Peyer's patch (tissue), 4 donors: ENCODE measurements at places on chromosomes 1 and 21. TPM values are rescaled to one million over a fixed set of nuclear protein-coding genes. Genes with fewer than 3 reads are reported as not detected.
A peak's percentile ranks its signal among the peaks of the same experiment; 100 is the strongest.

Gene CD58
- total RNA-seq: 46.4 TPM

- no peak for DNase-seq
Observed at GRCh38 chr21:33844104-33844889, 71.3 kb downstream of the ATP5PO start.

Gene OR2AK2
- not detected for total RNA-seq

DNA sequence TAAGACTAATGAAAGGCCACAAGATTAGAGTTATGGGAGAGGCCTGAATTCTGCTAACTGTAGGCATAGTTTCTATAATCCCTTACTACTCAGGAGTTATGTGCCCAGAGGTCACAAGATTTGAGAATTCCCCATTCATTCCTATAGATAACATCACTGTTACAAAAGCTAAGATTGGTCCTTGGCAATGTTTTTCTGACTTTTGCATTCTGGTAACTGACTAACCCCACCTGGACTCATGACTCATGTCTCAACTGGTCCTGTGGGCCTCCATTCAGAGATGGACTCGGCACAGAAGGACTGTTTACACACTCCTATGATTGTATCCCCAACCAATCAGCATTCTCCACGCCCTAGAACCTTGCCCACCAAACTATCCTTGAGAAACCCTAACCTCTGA lies 249.0 kb upstream of the ZP4 start:
- DNase-seq: no peak

DNA sequence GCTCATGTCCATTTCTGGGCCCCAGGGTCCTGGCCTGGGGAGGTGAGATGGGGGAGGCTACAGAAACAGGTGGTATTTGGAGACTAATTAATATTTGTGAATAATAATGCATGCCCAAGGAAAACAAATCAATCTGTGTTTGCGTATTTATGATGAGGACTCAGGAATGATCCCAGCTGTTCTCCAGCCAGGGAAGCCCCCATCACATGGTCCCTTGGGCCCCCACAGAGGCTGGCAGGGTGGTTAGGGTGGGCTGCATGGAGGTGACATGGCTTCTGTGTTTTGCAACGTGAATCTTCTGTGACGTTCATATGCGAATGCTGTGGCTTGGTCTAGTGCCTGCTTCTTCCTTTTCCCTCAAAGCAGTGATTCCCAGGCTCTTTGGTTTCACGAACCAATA lies 10.5 kb downstream of the PTPRF start:
- no peak for DNase-seq

Gene FHAD1
- 1.7 TPM for total RNA-seq

DNA sequence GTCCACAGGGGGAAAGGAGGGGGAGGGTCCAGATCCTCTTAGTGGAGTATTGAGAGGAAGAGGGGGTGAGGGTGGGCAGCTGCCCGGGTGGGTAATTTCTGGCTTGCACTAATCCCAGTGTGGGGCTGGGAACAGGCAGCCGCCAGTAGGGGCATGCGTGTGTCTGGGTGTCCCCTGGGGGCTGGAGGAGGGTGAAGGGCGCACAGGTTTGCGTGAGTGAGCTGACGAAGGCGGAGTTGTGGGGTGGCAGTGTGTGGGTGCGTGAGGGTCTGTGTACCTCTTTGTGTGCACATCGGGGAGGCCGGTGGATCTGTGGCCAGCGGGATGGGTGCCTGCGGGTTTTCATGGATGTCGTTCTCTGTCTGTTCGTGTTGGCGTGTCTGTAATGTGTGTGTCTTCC lies 97.3 kb downstream of the PAX7 start:
- DNase-seq: no peak

Gene A3GALT2
- not detected for total RNA-seq

Gene AGMAT
- total RNA-seq: 15.7 TPM

- no peak for DNase-seq
Observed at GRCh38 chr1:226279498-226279897, 29.5 kb downstream of the LIN9 start.

- no peak for DNase-seq
Observed at GRCh38 chr1:247375747-247376146, 40.2 kb upstream of the NLRP3 start.

Gene GPATCH4
- total RNA-seq: 13.1 TPM

DNA sequence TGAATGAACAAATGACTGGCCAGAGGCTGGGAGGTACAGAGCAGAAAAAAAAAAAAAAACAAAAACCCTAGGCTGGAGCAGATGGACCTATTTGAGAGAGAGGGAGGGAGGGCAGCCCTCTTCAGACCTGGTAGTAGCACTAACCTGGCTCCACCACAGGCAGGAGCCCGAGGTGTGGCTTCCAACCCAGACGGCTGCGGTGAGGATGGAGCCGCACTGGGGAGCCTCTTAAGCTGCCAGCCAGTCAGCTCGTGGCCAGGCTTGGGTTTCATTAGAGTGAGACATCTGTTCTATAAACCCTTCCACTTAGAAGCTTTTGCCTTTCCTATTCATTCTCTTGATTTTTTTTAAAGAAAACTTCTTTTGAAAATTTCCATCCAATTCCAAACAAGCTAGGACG lies 16.8 kb downstream of the LGR6 start:
- no peak for DNase-seq

Gene KLF17
- not detected for total RNA-seq

DNA sequence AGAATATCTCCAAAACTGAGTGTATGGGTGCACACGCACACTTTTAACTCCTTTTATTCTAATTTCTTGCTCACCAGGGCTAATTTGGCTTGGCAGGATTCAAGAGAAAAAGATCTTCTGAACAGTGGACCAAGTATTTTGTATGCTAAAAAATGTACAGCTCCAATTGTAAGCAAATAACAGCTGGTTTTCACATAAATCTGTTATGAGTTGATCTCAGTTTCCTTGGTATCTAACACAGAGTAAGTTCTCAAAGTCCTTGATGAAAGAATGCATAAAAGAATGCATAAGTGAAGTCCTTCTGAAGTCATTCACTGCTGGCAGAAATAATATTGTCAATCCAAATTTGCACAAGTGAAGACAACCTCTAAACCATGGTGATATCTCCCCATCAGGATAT lies 213.0 kb downstream of the OMA1 start:
- DNase-seq: no peak

Gene GSTM3
- total RNA-seq: 16.3 TPM

DNA sequence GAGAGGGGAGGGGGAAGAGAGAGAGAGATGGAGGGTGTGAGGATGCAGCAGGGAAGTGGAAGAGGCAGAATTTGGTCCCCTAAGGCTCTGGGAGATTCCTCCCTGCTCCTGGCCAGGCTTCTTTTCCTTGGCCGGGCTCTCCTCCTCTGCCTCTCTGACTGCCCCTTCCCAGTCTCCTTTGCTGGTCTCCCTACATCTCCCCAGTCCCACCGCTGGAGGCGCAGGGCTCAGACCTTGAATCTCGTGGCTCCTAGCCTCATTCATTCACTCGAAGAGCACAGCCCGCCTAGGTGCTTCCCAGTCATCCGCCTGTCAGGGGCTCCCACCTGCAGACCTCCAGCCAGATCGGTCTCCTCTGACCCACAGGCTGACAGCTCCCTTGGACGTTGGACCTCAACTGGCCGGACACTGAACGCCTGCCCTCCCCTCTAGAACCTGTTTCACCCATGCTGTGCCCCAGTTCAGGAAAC lies 76.5 kb downstream of the VWA5B1 start:
- DNase-seq: no peak

Gene CYP4Z1
- not detected for total RNA-seq

DNA sequence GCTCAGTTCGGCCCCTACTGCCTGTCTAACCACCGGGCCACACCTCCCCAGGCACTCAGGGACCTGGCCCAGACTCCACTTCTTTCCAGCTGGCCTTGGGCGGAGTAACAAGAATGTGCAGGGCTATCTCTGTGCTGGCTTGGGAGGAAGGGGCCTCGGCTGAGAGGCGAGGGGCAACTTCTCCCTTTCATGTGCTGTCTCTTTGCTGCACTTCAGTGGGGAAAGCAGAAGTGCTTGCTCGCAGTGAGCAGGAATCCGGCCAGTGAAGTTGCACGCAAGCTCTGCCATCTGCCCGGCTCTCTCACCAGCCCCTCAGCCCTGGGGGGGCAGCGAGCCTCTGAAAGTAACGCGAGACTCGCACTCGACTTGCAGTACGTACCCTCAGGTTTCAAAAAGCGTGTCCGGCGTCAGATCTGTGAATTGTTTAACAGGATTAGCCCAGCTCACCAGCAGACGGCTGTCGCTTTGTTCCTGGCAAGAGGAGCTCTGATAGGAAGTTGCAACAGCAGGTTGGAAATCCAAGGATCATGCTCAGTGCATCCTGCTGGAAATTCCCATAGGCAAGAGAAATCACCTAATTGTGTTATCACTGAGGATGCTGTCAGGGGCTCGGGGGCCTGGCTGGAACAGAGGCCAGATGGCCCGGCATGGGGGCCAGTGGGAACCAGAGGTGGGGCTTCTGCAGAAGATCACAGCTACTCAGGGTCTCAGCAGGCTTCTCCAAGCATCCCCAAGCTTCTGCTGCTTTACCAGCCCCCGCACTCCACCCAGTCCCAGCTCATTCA lies 221.1 kb downstream of the NPHP4 start:
- no peak for DNase-seq

DNA sequence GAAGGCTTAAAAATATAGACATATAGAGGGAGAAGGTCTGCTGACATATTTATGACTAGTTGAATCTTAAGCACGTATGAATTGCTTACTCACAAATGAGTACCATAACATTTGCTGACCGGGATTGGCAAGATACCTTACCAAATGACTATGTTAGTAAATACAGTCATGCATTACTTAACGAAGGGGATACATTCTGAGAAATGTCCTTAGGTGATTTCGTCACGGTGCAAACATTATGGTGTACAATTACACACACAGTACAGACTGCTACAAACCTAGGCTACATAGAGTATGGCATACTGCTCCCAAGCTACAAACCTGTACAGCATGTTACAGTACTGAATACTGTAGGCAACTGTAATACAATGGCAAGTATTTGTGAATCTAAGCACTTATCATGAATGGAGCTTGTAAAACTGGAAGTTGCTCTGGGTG lies 19.4 kb upstream of the UBE2U start:
- DNase-seq: no peak

Gene ZMYND12
- total RNA-seq: 3.0 TPM

GRCh38 chr21:46160907-46161632 lies 5.7 kb upstream of the FTCD start:
- DNase-seq: no peak

DNA sequence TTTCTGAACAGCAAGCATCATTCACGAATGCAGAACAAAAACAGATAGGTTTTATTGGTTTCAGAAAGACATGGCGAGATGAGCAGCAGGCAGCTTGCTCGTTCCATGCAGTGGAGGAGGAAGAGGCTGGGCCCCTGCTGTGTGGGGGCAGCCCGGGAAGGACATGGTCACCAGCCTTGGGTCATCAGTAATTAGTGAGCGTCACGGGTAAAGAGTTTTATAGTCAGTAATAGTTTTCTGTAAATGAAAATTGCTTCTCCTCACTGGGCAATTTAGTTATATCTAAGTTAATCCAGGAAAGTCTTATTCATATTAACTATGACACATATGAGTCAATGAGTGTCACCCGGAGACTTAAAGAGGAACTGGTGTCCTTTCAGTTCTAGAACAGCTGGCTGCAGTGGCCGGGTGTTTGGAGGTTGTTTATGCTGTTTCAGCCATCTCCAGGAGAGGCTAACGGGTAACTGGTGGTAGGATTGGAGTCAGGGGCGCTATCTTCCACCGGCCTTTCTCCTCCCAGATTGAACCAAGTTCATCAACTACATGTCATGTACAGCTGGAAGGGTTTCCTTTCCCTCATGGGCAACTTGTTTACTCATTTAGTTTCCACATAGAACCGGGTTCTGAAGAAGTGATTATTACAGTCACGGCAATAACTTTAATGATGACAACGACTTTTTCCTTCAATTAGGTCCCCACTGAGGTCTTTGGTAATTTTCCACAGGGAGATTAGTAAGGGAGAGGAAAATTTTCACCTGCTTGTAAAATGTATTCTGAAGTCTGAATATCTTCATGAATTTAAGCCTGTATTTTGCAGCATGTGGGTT lies 34.6 kb upstream of the SLC45A1 start:
- peak; percentile 80 for DNase-seq

DNA sequence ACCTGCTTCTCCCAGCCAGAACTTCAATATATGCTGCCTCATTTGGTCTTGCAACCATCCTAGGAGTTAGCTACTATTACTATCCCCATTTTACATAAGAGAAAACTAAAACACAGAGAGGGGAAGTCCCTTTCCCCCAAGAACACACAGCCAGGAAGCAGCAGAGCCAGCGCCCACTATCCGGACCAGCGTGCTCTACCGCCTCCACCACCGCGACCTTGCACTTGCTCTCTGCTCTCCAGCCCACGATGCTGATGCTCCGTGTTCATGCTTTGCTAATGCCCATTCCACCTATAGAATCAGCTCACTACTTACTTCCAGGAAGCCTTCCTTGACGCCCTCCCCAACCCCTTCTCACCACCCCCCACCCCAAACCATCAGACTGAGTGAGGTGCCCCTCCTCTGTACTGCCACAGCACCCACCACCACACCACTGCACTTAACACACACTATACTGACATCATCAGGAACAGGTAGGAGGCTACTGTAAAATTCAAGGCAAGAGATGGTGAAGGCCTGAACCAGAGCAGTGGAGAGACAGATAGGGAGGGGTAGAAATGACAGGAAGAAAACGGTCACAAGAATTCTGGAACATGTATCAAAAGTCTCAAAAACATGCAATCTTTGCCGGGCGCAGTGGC lies 9.4 kb downstream of the TMEM53 start:
- DNase-seq: no peak

DNA sequence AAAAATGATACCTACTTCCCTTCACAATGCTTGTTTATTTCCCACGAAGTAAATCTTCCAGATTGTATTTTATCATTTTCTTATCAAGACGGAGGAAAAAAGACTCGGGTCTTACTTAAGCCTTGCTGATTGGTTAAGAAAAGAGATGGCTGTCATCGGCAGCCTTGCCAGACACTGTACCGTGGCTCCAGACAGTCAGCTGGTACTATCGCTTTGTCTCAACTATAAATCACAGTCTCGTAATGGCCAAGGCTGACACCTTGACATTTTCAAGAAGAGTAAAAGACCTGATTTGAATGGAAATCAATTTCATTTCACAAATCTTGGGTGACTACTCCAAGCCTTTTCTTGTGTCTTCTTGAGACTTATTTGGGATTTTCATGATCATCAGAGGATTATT lies 868.0 kb downstream of the USP25 start:
- no peak for DNase-seq

DNA sequence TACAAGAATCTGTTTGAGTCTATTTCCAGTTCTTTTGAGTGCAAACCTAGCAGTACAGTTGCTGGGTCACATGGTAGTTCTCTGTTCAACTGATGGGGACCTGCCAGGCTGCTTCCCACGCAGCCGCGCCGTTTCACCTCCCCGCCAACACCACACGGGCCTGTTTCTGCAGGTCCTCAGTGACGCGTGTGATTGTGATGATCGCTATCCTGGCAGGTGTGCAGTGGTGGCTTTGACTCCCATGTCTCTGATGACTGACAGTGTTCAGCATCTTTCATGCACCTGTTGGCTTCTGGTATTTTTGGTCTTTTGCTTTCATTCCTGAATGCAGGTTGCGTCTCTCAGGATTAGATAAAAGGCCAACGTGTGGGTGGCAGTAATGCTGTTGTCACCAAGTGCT lies 41.6 kb downstream of the FAAP20 start:
- DNase-seq: no peak

GRCh38 chr1:151132335-151133017 lies 14.0 kb downstream of the SEMA6C start:
- DNase-seq: no peak

Gene PTPRF
- 149 TPM for total RNA-seq
